ENCODE measurements at places on chromosomes 2 and 18.

- no peak for DNase-seq
These were observed 34.0 kb downstream of the TTLL4 start for GRCh38 chr2:218744615-218745014.

DNA sequence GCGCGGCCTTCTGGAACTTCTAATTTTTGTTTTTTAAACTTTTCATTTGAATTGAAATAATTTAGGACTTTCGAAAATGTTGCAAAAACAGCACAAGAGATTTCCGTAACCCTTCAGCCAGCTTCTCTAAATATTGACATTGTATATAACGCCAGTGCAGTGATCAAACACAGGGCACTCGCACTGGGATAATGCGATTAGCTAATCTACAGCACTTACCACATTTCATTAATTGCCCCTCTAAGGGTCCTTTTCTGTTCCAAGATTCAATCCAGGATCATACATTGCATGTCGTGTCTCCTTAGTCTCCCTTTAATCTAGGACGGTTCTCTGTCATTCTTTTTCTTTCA is 343 bp upstream of the CD302 start:
- no peak for DNase-seq

GRCh38 chr2:165112133-165112573 is 91.7 kb downstream of the SCN3A start:
- no peak for DNase-seq

GRCh38 chr2:28661589-28662001 is 90.0 kb upstream of the PPP1CB start:
- DNase-seq: peak; percentile 56
